Renal cortical epithelial cell (primary cell): ENCODE measurements at places on chromosomes 4 and X.
A peak's percentile ranks its signal among the peaks of the same experiment; 100 is the strongest.

- peak; percentile 73 for DNase-seq
Observed at GRCh38 chrX:50066318-50066937, 134.4 kb downstream of the AKAP4 start.

GRCh38 chr4:185207466-185207865 lies 1.9 kb upstream of the SNX25 start:
- DNase-seq, result no peak

GRCh38 chr4:105191621-105192210 lies 45.0 kb downstream of the TET2 start:
- DNase-seq, result peak; percentile 50

- DNase-seq, result no peak
Observed at GRCh38 chr4:8591626-8592365, 769 bp upstream of the CPZ start.

DNA sequence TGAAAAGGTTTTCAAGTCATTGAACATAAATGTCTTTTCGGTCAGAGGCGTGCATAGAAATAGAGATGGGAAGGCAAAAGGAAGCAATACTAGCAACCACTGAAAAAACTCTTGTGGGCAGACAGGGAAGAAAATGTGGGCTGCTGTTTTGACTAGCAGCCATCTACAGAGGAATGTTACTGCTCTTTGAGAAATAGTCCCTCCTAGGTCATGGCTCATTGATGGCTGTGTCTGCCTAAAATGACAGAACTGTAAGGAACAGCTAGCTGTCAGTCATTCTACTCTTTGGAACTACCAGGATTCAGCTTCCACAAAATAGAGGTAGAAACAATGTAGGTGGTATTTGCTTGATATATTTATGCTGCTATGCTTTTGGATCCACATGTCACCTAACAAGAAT lies 26.9 kb upstream of the TMPRSS11B start:
- DNase-seq, result peak; percentile 54

GRCh38 chrX:129525162-129525561 lies 1.9 kb upstream of the SMARCA1 start:
- DNase-seq, result no peak

GRCh38 chr4:90198086-90198847 lies 71.1 kb downstream of the CCSER1 start:
- peak; percentile 33 for DNase-seq

GRCh38 chr4:73434311-73434710 lies 1.7 kb upstream of the AFP start:
- peak; percentile 37 for DNase-seq

DNA sequence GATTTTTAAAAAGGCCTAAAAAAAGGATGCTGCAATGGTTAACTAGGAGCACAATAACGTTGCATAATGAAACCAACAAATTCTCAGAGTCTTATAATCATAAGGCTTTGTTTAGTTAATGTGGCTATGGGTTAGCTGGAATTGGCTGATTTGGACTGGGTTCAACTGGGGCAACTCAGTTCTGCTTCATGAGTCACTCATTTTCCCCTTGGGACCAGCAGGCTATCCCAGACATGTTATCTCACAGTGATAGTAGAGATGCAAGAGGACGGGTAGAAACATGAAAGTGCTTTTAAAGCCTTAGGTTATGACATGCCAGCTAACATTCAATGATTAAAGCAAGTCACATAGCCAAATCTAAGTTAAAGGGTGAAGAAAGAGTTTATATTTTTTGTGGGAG lies 189.2 kb upstream of the GK2 start:
- DNase-seq, result no peak

DNA sequence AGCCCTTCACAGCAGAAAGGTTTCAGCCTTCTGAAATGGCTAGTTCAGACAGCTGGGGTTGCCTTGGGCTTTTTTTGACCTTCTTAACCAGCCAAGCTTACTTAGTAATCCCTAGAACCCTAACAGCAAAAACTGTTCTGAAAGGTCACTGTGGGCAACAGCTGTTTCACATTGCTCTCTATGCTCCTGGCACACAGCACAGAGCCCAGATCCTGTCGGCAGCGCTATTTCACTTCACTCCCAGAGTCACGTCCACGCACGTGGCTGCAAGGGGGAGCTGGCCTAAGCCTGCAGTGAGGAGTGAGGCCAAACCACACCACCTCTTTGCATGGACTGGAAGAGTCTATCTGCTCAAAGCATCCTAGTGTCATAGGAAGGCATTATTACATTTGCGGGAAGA lies 32.0 kb upstream of the STS start:
- no peak for DNase-seq

DNA sequence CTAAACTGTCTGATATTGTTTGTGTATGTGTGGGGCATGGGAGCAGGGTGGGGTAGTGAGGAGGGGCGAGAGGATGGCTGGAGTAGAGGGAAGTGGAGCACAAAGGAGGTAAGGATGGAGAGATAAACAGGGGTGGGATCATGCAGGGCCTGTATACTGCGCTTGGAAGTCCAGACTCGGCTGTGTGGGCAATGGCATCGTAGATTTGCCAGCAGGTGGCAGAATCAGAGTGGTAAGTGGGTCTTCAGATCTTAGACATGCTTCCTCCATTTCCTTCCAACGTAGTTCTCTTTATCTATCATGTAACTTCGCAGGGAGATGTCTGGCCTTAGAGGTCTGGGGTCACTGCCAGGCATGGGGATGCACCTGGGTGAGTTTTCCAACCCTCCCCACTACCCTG lies 155.5 kb downstream of the PDGFRA start:
- DNase-seq, result peak; percentile 14
